ENCODE measurements at places on chromosomes 4 and X.

DNA sequence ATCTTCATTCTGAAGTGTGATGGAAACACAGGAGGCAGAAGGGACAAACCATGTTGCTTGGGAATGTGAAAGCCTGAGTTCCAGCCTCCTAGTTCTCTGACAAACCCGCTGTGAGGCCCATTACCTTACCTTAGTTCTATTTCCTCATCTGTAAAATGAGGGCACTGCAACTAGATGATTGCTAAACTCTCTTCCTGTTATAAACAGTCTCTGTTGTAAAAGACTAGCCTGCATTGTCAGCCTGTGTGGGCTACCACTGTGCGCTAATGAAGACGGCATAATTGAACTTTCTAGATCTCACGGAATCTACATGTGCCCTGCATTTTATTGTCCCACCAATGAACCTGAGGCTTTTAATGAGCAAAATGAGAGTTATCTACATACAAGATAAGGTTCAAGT is 147.2 kb downstream of the AFF2 start:
- peak; percentile 12 for DNase-seq

DNA sequence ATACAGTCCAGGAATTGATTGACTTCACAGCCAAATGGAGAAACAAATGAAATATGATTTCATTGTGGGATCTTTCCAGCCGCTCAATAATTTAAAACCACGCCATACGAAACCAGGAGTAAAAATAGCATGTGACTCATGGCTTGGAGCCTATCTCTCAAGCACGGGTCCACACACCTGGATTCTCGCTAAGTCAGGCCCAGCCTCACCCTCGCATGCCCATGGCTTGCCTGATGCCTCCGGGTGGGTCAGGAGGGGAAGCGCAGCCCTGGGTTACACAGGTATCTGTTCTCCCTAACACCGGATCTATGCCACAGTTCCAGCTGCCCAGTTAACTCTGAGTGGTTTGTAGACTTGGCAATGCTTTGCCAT is 5.6 kb upstream of the ABLIM2 start:
- no peak for DNase-seq

DNA sequence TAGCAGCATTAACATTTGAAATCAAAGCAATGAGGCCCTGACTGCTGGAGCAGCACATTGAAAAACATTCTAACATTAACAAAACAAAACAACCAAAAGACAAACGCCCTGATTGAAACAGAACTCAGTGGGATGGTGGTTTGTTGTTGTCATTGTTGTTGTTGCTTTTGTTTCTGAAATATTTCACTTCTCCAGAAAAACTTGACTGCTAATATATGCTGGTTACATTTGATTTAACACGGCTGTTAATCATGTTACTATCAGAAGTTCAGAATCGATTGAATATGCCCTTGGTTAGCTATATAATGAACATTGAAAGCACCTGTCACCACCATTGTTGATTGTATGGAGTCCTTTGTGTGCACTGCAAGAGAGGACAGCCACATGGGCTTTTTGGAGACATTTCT is 790.4 kb upstream of the GALNTL6 start:
- DNase-seq, result no peak

- DNase-seq, result no peak
Measured at GRCh38 chrX:149717803-149718202, 5.9 kb downstream of the MAGEA11 start.

- DNase-seq, result no peak
Measured at GRCh38 chr4:155039162-155039561, 169.3 kb upstream of the NPY2R start.

DNA sequence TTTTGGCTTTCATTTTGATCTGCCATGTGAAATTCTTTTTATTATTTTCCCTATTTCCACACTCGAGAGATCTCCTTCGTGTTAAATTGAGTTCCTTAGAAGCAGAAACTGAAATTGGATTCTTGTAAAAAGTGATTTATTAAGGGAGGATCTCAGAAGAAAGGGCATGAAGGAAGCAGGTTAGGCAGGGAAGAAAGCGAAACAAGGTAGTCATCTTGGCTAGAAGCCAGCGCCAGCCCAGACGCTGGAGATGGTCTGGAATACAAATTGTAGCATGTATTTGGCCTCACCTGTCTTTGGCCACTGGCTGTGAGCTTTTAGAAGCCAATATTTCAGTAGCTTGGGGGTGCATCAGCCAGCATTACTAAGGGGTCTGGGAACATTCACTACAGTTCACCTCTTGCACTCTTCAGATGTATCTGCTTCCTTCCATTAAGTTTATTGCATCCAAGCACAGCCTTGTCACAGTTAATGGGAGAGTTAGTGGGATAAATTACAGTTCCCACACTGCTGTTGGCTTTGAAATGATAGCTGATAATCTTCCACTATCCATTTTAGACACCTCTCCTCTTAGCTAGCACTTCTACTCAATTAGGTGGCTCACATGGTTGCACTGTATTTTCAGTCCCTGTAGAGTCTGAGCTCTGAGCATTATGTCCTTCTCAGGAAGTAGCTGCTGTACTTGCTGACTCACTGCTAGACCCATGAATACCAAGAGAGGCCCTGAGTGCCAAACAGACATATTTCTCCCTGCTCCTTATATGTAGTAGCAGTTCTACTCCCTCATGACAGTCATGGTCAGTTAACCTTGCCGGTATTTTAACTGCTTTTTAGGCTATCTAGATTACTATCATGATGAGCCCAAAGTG is 14.6 kb downstream of the GRXCR1 start:
- no peak for DNase-seq

- no peak for DNase-seq
Measured at GRCh38 chr4:146959692-146960091, 14.0 kb upstream of the TTC29 start.

- no peak for DNase-seq
Measured at GRCh38 chrX:139949703-139950102, 15.6 kb downstream of the CXorf66 start.

GRCh38 chrX:155767051-155767875 is 113.9 kb upstream of the VAMP7 start:
- no peak for DNase-seq

GRCh38 chrX:70289168-70289792 is 447 bp downstream of the PDZD11 start:
- no peak for DNase-seq

DNA sequence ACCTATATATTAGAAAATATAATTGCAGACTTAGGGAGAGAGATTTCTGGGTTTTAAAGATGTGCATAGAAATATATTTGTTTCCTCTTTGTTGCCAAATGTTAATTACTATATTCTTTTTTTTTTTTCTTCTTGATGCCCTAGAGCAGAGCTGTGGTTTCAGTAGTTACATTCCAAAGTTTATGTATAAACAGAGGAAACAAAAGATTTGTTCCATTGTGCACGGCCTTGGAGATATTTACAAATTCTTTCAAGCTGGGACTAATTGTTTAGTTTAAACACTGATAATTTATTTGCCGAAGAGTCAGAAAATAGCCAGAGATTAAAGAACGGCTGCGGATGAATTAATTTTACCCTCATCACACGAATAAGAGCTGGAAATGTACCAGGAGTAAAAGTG is 85.1 kb downstream of the USP46 start:
- DNase-seq, result no peak

- DNase-seq, result peak; percentile 62
Measured at GRCh38 chr4:41209187-41209586, 5.2 kb downstream of the APBB2 start.

GRCh38 chrX:45696736-45697135 is 496.1 kb upstream of the DIPK2B start:
- DNase-seq, result no peak

DNA sequence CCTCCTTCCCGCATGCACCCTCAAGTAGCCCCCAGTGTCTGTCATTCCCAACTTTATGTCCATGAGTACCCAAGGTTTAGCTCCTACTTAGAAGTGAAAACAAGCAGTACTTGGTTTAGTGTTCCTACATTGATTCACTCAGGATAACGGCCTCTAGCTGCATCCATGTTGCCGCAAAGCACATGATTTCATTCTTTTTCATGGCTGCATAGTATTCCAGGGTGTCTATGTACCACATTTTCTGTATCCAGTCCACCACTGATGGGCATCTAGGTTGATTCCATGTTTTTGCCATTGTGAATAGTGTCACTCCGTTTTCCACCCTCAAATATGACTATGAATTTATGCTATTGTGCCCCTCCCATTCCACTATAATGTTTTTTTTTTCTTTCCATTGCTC is 130.5 kb upstream of the MXRA5 start:
- DNase-seq, result no peak

DNA sequence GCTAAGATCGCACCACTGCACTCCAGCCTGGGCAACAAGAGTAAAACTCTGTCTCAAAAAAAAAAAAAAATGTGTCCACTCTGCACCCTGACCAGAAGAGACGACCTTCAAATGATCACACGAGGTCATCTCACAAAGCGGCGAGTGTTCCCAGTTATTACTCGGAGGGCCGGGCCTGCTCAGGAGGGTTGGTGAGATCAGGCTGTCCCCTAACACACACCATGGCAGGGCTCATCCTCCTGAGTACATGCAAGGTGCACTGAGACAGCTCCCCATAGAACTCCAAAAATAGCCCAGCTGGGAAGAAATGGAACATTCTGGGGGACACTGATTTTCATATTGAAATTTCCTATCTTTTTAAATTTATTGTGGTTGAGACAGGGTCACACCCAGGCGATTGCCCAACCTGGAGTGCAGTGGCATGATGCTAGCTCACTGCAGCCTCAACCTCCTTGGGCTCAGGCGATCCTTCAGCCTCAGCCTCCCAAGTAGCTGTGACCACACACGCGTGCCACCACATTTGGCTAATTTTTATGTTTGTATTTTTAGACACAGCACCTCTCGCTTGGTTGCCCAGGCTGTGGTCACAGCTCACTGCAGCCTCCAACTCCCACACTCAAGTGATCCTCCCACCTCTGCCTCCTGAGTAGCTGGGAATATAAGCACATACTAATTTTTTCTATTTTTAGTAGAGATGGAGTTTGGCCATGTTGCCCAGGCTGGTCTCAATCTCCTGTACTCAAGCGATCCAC is 51.5 kb downstream of the DHRSX start:
- no peak for DNase-seq

DNA sequence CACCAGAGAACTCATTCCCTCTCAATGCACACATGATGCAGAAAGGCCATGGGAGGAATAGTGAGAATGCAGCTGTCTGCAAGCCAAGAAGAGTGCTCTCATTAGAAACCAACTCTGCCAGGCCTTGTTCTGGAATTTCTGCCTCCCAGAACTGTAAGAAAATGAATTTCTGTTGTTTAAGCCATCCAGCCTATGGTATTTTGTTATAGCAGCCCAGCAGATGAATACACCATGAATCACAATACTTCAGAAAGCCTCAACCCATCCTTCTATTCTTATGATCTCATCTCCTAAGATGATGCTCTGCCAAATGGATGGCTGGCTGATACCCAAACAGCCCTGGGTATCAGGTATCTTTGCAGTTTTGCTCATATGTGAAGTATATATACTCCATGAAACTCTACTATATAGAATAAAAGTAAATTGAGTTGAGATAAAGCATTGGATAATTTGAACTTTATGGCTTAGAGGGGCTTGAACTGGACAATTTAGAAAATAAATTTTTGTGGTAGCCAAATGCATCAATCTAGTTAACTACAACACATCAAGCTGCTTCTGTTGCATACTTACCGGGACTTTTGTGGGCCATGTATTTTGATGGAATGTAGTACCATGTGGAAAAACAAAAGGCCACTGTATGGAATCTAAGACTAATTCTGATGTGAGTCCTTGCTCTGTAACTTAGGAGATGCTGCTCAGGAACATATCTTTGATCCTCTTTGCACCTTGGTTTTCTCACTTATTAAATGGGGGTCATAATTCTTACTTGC is 245.9 kb downstream of the HS3ST1 start:
- no peak for DNase-seq

GRCh38 chr4:176906709-176907108 is 114.0 kb upstream of the VEGFC start:
- DNase-seq, result no peak

GRCh38 chr4:174580597-174580996 is 58.3 kb upstream of the HPGD start:
- no peak for DNase-seq

GRCh38 chr4:86035688-86036087 is 324.2 kb downstream of the MAPK10 start:
- DNase-seq, result no peak

GRCh38 chrX:55130481-55130880 is 41.7 kb downstream of the PAGE2 start:
- no peak for DNase-seq

DNA sequence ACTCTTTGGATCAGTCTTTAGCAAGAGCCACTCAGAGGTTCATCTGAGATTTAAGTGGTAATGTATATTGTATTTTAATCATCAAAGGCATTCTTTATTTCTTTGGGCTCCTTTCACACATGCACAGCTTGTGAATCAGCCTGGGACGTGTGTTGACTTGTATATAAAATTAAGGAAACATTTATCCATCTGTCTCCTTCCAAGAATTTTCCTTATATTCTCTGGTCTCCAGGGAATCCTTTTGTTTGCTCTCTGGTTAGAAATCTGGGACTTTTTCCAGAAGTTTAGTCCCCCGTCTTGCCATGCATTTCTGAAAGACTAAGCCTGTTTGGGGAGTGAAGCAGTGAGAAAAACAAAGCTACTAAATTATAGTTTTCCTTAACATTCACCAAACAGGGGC is 212.3 kb downstream of the DCAF12L2 start:
- DNase-seq, result no peak

GRCh38 chr4:37734989-37735388 is 48.8 kb upstream of the RELL1 start:
- DNase-seq, result no peak

- peak; percentile 42 for DNase-seq
Measured at GRCh38 chrX:132292793-132293192, 73.5 kb upstream of the RAP2C start.

- no peak for DNase-seq
Measured at GRCh38 chr4:119284876-119285780, 36.8 kb downstream of the FABP2 start.

GRCh38 chrX:1455948-1456280 is 3.2 kb upstream of the ASMTL start:
- no peak for DNase-seq

GRCh38 chrX:1535241-1536041 is 1.5 kb downstream of the P2RY8 start:
- no peak for DNase-seq

- no peak for DNase-seq
Measured at GRCh38 chrX:140724736-140725135, 15.2 kb downstream of the LINC00632 start.

GRCh38 chrX:153381684-153382532 is 19.2 kb downstream of the PNMA6E start:
- no peak for DNase-seq

GRCh38 chr4:148116264-148116663 is 325.9 kb downstream of the NR3C2 start:
- no peak for DNase-seq

DNA sequence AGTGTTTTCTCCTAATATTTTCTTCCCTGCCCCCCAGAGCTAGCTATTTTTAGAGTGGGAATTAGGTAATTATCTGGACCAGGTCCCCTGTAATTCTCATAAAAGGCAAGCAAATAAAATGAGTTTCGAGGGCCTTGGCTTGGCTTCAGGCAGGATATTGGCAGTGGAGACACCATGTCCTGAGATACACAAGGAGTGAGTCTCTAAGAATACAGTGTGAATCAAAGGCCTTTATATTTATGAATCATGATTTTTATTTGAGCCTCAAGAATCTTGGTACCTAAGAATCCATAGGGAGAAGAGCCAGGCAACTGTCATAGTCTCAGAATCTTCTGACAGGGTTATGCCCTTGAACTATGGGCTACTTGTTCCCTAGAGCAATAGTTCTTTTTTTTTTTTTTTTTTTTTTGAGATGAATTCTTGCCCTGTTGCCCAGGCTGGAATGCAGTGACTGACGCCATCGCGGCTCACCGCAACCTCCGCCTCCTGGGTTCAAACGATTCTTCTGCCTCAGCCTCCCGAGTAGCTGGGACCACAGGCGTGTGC is 205.4 kb downstream of the LDB2 start:
- DNase-seq, result no peak
